ENCODE measurements at places on chromosomes 1 and 21. TPM values are rescaled to one million over a fixed set of nuclear protein-coding genes. Genes with fewer than 3 reads are reported as not detected.

LEPR gene
- 37.2 TPM for total RNA-seq

NBL1 gene
- 36.4 TPM for total RNA-seq

NDC1 gene
- 31.0 TPM for total RNA-seq

FCN3 gene
- total RNA-seq: 0.33 TPM

TRAF3IP3 gene
- not detected for total RNA-seq

TLCD4 gene
- total RNA-seq: under 0.01 TPM

SLAMF1 gene
- not detected for total RNA-seq

TIAM1 gene
- 0.38 TPM for total RNA-seq

OR2L8 gene
- not detected for total RNA-seq
